ENCODE measurements at places on chromosomes 5 and 9.
A peak's percentile ranks its signal among the peaks of the same experiment; 100 is the strongest.

DNA sequence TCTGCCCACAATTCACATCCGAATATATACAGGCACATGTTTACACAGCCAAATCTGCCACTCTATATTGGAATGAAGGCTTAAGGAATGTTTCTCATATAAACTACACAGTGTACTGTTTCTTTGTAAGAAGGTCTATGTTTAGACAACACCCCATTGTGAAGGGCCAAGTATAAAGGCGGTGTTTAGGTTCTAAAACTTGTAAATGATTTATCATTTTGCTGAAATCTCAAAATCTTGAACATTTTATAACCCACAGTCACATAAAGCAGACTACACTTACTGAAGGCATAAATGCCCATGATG, 94.0 kb downstream of the ZNF608 start:
- no peak for DNase-seq

DNA sequence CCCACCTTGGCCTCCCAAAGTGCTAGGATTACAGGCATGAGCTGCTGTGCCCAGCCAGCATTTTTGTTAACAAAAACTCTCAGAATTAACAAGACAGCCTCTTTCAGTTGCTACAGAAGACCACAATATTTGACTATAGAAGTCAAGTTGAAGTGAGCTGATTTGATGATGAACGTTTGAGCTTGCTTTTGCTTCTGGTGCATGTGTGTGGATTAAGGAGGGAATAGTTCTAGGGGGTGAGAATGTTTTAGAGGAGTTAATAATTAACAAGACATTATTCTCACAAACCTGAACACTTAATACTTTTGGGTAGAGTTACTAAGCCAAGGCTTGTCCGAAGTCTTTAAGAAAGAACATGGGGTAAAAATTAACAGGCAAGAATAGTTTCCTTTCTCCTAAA, 191.6 kb downstream of the TENT4A start:
- DNase-seq: no peak

DNA sequence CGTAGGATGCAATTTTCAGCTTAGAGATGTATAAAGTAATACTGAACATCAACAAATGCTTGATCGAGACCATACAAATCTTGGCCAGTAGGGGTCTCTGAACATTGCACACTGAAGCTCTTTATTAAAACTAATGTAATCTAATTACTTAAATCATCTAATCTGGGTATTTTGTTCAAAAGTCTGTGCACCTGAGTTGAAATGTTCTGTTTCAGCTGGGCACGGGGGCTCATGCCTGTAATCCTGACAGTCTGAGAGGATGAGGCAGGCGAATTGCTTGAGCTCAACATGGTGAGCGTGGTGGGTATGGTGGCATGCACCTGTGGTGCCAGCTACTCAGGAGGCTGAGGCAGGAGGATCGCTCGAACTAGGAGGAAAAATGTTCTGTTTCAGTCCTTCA, 41.0 kb downstream of the ESM1 start:
- DNase-seq: peak; percentile 60

- peak; percentile 89 for DNase-seq
These were observed 43.1 kb downstream of the TMEM174 start for GRCh38 chr5:73215891-73216610.

DNA sequence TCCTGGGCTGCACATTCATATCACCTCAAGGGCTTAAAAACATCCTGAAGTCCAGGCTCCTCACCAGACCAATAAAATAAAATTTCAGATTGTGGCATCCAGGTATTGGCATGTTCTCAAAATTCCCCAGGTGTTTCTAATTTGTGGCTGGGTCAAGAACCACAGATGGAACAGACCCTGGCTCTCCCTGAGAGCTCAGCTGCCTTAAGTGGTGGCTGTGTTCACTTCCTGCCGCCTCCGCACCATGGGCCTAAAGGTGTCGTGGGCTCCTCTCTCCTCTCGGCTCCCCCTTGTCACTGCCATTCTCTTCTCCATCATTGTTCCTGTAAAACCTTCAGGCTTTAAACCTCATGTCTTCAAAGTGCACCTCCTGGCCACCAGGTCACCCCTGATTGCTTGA, 17.8 kb upstream of the CCNJL start:
- DNase-seq: no peak

DNA sequence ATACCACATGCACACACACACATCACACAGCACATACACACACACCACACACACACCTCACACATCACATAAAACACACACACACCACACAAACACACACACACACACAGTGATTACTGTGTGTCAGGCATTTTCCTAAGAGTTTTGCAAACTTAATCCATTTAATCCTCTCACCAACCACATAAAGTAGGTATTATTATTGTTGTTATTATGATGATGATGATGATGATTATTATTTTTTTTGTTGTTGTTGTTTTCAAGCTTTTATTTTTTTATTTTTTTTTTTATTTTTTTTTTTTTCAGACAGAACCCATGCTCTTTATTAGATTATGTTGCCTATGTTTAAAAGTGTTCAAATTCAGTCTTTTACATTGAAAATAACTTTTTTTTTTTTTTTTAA, 31.5 kb downstream of the JADE2 start:
- no peak for DNase-seq

DNA sequence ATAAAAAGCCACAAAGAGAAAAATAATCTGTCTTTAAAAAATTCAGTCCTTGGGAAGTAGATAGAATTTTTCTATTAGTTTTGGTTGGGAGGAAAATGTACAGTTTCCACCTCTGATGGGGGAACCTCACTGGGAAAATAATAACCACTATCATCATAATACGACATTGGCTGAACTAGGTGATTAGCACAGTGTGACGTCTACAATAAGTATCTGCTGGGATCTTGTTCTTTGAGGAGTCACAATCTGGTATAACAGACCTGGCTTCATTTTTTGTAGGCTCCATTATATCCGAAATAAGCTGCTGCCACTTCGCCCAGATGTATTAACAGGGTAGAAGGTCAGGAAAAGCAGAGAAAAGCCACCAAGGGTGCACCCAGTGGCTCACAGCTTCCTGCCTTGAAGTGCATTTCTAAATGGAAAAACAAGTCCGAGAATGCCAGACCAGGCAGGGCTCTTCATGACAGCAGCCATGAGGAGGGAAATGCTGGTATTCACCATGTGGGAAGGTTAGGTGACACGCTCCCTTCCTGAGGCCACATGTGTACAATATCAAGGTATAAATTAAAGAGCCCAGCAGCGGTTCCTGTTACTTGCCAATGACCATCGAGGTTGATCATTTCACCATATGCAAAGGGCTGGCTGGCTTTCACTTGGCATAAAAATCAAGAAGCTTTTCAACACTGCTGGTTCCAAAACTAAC, 152.8 kb downstream of the PRELID2 start:
- no peak for DNase-seq

DNA sequence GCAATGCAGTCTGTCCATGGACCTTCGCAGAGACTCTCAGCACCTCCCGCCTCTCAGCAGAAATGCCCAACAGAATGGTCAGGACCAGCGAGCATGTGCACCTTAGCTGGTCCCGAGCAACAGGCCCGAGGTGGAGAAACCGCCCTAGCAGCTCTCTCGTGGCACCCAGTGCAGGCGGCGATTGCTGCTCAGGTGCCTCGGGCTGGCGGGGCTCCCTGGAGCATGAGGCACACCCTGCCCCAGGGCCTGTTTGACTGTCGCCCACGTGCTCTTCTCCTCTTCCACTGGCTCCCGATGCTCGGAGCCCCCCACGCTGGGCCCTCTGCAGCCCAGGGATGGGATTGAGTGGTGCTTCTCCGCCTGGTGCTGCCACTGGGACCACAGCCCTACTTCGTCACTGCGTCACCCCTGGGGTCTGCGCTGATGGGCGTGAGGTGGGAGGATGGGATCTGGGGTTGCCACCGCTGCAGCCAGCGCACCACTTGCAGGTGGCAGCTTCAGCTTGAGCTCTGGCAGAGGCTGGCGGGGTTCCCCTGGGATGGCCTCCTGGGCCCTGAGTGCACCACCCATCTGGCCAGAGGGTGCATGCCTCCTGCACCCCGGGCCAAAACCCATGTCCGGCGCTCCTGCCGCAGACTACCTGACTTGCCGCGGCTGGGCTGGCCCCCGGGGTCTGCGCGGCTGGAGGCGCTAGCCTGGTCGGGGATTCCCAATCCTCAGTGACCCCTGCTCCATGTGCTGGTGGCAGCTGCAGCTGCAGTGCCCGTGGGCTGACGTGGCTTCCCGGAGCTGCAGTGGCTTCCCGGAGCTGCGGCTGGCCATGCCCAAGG, 244.2 kb downstream of the FOXD4L6 start:
- no peak for DNase-seq

GRCh38 chr5:160620401-160620800, 198.7 kb downstream of the PTTG1 start:
- no peak for DNase-seq

- DNase-seq: no peak
These were observed 120.8 kb upstream of the TNPO1 start for GRCh38 chr5:72695659-72696058.

- DNase-seq: peak; percentile 46
These were observed 300 bp upstream of the SVEP1 start for GRCh38 chr9:110579862-110580219.

- DNase-seq: no peak
These were observed 180.0 kb downstream of the KIF4B start for GRCh38 chr5:155193483-155194107.

GRCh38 chr5:124139477-124139876, 607.0 kb downstream of the ZNF608 start:
- DNase-seq: no peak

- no peak for DNase-seq
These were observed 370.4 kb downstream of the GLIS3 start for GRCh38 chr9:3929345-3930047.

GRCh38 chr5:164233791-164234190, 728.4 kb downstream of the MAT2B start:
- DNase-seq: no peak

DNA sequence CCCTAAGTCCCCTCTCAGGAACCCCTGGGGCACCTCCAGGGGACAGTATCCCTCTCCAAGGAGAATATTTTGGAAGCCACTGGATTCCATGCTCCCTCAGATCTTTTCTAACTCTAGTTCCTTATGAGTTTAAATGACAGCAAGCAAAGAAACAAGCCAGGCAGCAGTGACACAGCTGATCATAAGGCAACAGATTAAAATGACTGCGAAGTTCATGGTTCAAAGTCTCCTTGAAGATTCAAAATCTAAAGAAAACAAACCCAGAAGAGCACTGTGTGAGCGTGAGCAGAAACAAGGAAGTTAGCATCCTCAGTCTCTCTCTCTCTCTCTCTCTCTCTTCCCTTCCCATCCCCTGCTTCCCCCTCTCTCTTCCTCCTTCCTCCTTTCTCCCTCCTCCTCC, 316.7 kb upstream of the SLC30A5 start:
- DNase-seq: no peak

DNA sequence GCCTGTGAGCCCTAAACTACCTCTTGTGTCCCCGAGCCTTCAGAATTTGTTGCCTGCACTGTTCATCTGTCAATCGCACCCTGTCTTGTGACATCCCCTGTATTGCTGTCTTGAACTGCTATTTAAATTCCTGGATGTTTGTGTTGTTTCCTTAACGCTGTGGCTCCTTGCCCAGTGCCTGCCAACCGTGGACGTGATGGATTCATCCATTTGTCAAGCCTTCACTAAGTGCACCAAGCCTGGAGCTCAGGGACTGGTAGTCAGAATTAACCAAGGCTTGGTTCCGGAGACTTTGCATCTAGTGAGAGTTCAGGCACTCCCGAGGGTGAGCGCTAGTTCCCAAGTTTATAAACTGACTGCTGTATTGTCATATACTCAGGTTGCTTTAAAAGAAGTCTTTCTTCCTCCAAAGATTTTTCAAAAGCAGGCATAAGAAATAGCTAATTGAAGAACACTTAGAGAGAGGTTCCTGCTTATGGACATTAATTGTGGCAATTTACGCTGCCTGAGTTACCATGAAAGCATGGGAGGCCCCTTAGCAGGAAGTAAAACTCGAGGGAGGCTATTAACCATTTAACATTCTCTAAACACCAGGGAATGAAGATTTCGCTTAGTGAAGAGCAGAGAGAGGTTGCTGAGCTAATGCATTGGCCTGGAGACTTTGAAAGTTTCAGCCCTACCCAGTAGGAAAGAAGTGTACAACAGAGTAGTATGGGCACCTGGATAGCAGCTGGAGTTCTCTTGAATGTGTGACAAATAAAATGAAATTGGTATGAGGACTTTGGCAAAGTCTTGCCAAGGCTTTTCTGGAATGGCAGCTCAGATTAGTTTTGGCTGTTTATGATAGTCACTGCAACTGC, 29.0 kb downstream of the RGS3 start:
- no peak for DNase-seq

- no peak for DNase-seq
These were observed 14.5 kb downstream of the C9orf43 start for GRCh38 chr9:113425072-113425471.

GRCh38 chr9:69574057-69574456, 98.1 kb downstream of the APBA1 start:
- DNase-seq: no peak

DNA sequence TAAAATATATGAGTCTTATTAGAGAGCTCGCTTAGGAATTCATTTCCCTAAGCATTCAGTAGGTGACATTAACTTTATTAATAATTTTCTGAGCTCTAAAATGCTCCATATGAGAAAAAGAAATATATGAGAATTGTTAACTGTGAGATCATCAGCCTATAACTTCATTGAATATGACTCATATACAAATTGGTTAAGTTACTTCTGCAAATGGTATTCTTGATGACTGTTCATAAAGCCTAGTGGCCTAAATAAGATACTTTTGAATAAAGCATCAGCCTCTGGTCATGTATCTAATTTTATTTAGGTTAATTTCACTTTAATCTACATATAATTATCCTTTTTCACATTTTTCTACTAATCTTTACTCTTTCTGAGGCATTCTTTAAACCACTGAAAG, 710.2 kb upstream of the ACO1 start:
- DNase-seq: no peak

GRCh38 chr5:132204371-132205135, 23.1 kb downstream of the P4HA2 start:
- DNase-seq: no peak

- DNase-seq: no peak
These were observed 33.7 kb upstream of the FCN1 start for GRCh38 chr9:134951461-134951860.

DNA sequence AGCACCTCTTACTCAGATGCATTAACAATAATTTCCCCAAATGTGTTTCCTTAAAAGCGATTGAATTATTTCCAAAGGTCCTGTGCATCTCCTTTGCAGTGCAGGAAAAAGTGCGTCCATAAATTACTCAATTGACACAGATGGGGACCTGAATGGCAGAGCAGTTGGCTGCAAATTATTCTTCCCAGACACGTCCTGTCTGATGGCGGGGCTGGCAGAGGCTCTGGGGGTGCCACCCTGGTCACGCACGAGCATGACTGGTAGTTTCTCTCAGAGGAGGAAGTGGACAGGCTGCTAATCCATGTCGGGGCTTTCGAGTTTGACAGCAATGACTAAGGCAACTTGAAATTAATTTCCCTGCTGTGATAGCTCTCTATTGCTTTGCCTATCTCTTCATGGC, 264.8 kb upstream of the BRINP1 start:
- no peak for DNase-seq

GRCh38 chr9:82021198-82021597, 32.6 kb downstream of the SPATA31D1 start:
- DNase-seq: peak; percentile 33

GRCh38 chr5:157469687-157470086, 9.7 kb downstream of the NIPAL4 start:
- DNase-seq: no peak
